NT2/D1 (cell line): ENCODE measurements at places on chromosomes 7 and 10.

- DNase-seq, result no peak
Measured at GRCh38 chr7:66187905-66188304, 17.2 kb upstream of the TPST1 start.

GRCh38 chr10:110006358-110007160, 1.2 kb upstream of the ADD3 start:
- no peak for DNase-seq

GRCh38 chr7:12257582-12257981, 46.5 kb downstream of the TMEM106B start:
- no peak for DNase-seq

DNA sequence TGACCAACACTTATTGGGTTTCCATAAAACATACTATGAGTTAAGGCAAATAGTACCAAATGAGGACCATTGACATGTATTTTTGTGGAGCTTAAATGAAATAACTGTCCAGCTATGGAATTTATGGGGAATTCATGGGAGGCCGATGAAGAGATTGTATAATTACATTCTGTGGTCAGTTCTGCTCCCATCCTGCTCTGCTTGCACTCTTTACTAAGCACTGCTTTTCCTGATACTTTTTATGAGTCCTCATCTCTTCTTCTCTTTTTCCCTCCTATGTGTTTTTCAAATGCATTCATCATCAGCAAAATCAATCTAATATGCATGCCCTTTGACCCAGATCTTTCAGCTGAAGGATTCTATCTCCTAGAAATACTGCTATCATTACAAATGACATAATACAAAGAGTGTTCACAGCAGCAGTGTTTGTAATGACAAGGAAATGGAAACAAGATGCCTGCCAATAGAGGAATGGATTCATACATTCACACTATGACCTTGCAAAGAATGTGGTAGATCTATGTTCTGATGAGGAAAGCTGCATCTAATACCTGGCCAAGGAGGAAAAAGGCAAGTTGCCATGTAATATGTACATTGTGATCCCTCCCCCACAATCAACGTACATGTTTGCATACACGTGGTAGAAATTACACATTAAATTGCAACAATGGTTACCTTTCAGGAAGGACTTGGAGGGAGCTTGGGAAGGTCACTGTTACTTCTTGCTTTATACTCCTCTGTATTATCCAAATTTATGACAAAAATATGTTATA, 73.9 kb downstream of the PCGF5 start:
- no peak for DNase-seq

DNA sequence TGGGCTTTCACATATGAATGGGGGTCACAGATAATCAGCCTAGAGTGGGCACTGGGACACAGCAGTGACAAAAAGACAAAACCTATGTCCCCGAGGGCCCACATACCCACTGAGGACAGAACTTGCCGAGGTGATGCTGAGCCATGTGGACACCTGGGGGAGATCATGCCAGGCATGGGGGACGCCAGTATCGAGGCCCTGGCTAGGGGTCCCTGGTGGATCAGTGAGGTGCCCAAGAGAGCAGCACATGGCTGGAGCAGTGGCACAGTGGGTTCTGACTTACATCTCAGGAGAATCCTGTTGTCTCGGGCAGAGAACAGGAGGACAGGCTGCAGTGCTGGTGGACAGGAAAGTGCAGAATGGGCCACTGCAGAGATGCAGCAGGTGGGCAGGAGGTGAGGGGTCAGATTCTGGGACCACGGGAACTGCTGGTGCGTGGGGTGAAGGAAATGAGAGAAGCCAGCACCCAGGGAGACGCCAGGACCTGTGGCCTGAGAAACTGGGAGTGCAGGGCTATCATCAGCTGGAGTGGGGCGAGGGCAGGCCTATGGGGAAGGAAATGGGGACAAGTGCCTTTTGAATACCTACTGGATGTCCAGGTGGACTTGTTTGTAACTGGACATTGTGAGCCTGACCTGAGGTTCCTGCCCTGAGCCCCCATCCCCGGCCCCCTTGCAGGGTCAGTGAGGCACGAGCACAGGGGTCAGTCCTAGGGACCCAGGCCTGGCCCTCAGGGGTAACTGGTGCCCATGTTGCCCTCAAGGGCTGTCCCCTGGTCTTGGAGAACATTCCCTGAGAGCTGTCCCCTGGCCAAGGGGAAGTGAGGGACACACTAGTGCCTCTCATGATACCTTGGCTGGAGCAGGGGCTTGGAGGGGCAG, 91.2 kb upstream of the RET start:
- no peak for DNase-seq

DNA sequence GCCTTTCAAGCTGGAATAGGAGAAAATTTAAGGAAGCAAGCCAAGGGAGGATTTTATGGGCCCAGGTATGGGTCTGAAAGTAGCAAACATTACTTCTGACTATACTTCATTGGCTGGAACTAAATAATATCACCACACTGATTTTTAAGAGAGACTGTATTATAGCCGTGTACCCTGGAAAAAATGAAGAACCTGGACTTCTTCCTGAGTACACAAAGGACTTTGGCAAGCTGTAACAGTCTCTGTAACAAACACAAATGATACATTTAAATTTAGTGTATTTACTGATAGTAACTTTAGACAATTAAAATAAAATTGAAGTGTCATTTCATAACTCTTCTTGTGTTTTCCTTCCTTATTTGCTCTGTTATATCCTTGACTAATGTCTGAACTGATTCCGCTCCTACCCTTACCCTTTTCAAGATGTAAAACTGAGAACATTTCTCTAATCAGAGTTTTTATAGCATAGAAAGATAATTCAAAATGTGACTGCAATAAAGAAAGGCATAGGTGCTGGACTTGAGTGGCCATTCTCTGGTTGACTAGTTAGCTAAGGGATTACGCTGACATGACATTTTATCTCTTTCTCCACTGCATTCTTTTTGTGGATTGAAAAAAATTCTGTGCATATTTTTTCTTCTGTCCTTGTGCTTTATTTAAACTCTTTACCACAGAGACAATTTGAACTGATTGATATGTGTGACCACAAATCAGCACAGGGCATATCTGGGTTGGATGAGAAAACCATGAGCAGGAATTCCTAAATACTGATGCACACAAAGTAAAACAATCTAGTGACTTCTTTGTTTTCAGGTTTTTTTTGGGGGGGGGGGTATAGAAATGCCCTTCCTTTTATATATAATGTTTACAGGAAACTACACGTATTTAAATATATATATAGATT, 349.7 kb downstream of the MDFIC start:
- no peak for DNase-seq

- DNase-seq, result no peak
Measured at GRCh38 chr10:30562787-30563186, 66.8 kb downstream of the LYZL2 start.

GRCh38 chr10:105925045-105925785, 1239.3 kb downstream of the SORCS1 start:
- no peak for DNase-seq

DNA sequence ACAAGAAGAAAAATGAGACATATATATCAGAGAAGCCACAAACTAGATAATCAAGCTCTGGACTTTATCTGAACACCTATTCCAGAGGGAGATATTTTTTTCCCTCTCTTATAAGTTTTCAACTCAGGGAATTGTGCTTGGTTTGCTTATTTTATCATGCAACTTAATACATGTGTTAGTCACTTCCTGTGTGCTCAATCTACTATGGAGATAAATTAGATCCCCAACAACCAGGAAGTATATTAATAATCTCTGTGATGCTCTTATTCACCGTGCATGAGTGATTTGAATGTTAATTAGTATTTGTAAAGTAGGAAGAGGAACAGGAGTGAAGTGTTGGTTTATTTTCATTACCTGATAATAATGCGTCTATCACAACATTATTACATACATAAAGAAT, 38.8 kb upstream of the ZNF365 start:
- DNase-seq, result no peak

- DNase-seq, result peak; percentile 87
Measured at GRCh38 chr7:105990727-105991453, 27.8 kb downstream of the CDHR3 start.

- DNase-seq, result no peak
Measured at GRCh38 chr10:45515630-45516029, 141.6 kb downstream of the ALOX5 start.

DNA sequence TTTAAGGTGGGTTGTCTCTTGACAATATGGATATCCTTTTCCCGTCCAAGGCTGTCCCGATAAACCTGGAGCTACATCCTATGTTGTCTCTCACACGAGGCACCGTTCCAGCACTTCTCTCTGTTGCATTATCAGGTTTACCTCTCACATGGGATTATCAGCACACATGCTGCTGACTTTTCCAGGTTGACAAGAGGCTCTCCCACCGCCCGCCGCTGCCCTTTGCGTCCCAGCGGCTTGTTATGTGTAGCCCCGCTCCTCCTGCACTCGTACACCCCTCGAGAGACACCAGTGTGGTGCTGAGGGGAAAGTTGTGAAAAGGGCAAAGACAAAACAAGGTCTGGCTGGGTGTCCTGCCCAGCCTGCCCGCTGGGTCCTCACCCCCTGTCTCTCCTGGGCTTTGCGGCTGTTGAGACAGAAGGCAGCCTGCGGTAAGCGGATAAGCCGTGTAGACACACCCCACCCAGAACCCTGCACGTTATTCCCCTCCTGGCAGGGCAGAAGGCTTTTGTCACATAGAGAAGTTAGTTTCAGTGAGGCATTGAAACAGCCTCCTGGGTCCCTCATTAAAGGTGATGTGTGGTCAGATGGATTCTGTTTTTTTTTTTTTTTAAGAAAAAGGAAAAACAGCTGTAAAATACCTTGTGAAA, 38.7 kb downstream of the UBE3C start:
- DNase-seq, result no peak

DNA sequence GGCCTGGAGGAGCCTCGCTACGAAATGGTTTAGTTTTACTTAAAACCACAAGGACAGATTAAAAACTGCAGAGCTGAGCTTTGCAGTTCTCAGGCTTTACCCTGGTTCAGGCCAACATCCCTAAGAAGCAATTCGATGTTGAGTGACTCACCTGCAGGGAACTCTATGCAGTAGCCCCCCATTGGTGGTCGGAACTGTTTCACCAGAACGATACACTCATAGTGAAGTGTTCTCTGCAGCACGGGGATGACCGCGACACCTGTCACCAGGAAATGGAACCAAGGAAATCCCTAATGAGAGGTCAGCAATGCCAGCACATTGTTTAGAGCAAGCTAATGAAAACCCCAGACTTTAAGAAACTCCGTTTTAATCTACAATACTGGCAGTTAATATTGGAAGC, 18.0 kb downstream of the NUDT5 start:
- DNase-seq, result no peak
